ENCODE measurements at places on chromosomes 2 and 18.

GRCh38 chr2:202337151-202337550, 39.0 kb upstream of the BMPR2 start:
- DNase-seq: no peak
- H3K4me3 ChIP-seq: no peak overlapping the region

DNA sequence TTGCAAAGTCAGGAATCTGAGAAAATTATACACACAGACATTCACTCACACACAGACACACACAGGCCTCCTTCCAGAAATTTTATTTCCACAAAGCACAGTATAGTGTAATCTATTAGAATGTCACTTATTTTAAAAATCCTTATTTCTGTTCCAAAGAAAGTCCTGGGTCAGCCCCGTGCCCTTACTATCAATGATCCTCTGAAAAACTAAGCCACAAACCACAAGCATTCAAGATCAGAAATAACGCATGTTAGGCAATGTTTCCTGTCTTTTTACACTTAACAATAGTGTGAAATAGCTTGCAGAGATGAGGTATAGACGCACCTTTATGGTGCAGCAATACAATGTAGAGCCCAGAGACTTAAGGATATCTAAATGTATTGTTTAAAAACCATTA, 25.8 kb downstream of the TBC1D8 start:
- H3K27me3 ChIP-seq: no peaks in the 10 kb centered on the region
- no peak overlapping the region for H3K27ac ChIP-seq
- H3K36me3 ChIP-seq: no peaks in the 10 kb centered on the region
- H3K4me3 ChIP-seq: no peak overlapping the region
- DNase-seq: no peak

DNA sequence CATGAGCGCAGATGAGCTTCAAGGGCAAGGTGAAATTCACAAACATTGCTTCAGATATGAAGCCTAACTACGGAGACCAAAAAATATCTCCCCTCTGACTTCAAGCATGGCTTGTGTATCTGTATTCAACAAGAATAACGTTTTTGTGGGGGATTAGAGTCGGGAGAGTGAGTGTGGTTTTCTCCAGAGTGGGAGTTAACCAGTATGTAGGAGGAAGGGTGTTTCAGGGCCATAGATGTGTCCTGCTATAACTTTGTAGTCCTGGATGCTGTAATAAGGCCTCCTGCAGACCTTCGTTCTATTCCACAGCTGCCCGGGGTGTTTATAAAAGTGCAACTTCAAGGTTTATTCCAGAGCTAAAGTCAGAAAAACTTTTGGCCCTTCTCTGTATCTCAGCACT, 12.9 kb upstream of the C2orf74 start:
- H3K27me3 ChIP-seq: no peaks in the 10 kb centered on the region
- H3K36me3 ChIP-seq: peaks cover 23% of the 10 kb centered on the region
- DNase-seq: no peak
- H3K4me1 ChIP-seq: peaks cover 6% of the 10 kb centered on the region
- no peak overlapping the region for H3K27ac ChIP-seq

DNA sequence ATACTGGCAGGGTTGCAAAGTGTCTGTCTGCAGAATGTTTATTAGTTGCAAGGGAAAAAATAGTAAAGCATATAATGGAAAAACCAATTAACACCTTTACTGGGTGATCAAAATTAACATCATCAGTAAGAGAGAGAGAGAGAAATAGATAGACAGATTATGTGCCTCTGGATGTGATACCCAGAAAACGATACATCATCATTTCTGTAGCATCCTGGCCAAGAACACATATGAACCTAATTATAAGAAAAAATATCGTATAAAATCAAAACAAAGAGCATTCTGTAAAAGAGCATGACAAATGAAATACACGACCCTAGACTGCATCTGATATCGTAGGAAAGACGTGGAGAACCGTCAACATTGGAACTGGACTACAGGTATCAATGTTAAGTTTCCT, 64.6 kb downstream of the SMC6 start:
- no peaks in the 10 kb centered on the region for H3K27me3 ChIP-seq
- no peak overlapping the region for H3K4me3 ChIP-seq
- no peaks in the 10 kb centered on the region for H3K4me1 ChIP-seq
- no peak overlapping the region for H3K27ac ChIP-seq
- H3K36me3 ChIP-seq: peaks cover 35% of the 10 kb centered on the region

DNA sequence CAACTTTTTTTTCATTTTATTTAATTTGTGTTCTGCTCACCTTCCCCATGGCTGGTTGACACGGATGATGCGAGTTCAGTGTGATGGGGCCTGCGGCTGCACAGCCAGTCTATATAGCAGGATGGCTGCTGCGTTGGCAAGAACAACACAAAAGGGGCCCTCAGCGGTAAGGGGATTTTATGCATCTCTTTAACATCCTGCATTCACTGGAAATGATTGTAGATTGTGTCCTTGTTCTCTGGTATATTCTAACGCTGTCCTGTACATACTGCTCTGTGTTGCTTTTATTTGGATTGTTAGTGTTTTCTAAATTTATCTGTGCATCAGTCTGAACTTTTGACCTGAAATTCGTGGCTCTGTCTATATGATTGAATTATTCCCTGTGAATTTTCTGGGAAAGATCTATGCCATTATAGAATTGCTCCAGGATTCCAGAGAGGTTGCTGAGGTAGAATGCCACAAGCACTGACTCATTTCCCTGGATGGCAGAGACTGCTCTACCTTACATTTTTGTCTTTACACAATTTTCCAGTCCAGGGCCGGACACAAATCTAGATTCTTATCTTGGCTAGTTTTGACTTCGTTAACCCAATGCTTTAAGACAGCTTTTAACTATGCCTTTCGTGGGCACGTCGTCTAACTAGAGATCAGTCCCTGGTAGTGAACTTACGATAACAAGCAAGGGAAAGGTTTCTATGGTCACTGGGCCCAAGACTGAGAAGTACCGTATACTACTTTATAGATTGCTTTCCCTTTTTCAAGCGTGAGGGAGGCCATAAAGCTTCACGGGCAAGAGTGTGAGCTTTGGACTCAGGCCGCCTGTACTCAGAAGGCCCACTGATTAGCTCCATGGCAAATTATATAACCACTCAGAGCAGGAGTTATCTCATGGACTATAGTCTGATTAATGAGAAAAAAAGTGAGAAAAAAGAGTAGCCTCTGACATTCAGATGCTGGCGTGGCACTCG, at the start of gene CRYGC:
TSS of gene CRYGC (minus strand) at position 85 of the 968 bp plus-strand sequence. CDS start at position 49, 36 bp downstream.
- H3K27ac ChIP-seq: no peak within 1 kb of the TSS
- H3K27me3 ChIP-seq: no peaks in the 10 kb centered on the region
- H3K36me3 ChIP-seq: no peaks in the 10 kb centered on the region
- peaks cover 8% of the 10 kb centered on the region for H3K4me1 ChIP-seq
- H3K4me3 ChIP-seq: no peak within 1 kb of the TSS

DNA sequence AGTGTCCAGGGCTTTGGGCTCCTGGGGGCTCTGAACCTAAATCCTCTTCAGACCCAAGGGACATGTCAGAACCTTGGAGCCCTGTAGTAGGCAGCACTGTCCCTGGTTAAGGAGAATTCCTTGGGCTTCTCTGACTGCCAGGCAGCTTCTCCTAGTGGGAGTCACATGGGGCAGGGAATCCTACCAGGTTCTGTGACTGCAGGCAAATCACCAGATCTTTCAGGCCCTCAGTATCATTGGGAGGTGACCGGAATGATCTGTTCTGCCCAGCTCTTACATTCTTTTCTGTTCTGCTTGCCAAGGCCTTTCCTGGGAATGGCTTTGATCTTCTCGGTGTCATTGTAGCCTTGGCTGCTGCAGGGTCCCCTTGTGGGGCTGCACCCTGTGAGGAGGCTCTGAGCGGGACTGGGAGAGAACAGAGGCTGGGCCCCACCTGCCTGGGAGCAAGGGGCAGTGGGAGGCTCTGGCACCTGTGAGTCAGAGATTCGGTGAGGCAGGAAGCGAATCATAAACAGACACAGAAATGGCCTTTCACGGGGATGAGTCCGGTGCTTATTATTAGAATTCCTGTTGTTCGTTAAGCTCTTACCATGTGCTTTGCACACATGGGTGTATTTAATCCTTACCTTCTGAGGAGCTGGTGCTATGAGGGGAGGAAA, 14.1 kb downstream of the CEP68 start:
- no peaks in the 10 kb centered on the region for H3K4me1 ChIP-seq
- H3K27me3 ChIP-seq: no peaks in the 10 kb centered on the region
- peaks cover 2% of the 10 kb centered on the region for H3K36me3 ChIP-seq
- no peak for DNase-seq
- no peak overlapping the region for H3K4me3 ChIP-seq

- no peaks in the 10 kb centered on the region for H3K27me3 ChIP-seq
- H3K27ac ChIP-seq: no peak overlapping the region
- H3K36me3 ChIP-seq: peaks cover 3% of the 10 kb centered on the region
- no peak for DNase-seq
- H3K4me3 ChIP-seq: no peak overlapping the region
- H3K4me1 ChIP-seq: peaks cover 23% of the 10 kb centered on the region
These were observed 1882.3 kb upstream of the PIK3C3 start for GRCh38 chr18:40072761-40073160.

GRCh38 chr2:100821255-100821910, 1.4 kb downstream of the NPAS2 start:
- H3K27me3 ChIP-seq: peaks cover 63% of the 10 kb centered on the region
- no peak for DNase-seq
- H3K27ac ChIP-seq: no peak overlapping the region

DNA sequence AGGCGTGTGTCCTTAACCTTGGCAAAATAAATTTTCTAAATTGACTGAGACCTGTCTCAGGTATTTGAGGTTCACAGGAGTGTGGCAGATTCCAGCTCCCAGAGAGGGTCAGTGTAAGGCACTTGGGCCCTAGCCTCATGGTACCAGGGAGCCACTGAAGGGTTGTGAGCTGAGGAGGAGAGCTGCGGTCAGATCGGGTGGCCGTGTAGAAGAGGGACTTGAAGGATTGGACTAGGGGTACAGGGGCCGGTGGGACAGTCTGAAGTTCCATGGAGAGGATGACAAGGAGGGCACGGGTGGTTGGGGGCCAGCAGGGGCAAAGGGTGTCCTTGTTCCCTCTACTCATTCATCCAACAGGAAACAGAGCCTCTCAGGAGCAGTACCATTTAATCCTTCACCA, 327.0 kb upstream of the HS6ST1 start:
- H3K4me1 ChIP-seq: peaks cover 43% of the 10 kb centered on the region
- no peaks in the 10 kb centered on the region for H3K36me3 ChIP-seq
- no peak overlapping the region for H3K4me3 ChIP-seq
- H3K27ac ChIP-seq: peak overlapping the region; percentile 35
- DNase-seq: no peak
- H3K27me3 ChIP-seq: no peaks in the 10 kb centered on the region
